ENCODE measurements at places on chromosomes 7 and 10.

- DNase-seq: no peak
These were observed 180.5 kb upstream of the PDE1C start for GRCh38 chr7:32250471-32251260.

DNA sequence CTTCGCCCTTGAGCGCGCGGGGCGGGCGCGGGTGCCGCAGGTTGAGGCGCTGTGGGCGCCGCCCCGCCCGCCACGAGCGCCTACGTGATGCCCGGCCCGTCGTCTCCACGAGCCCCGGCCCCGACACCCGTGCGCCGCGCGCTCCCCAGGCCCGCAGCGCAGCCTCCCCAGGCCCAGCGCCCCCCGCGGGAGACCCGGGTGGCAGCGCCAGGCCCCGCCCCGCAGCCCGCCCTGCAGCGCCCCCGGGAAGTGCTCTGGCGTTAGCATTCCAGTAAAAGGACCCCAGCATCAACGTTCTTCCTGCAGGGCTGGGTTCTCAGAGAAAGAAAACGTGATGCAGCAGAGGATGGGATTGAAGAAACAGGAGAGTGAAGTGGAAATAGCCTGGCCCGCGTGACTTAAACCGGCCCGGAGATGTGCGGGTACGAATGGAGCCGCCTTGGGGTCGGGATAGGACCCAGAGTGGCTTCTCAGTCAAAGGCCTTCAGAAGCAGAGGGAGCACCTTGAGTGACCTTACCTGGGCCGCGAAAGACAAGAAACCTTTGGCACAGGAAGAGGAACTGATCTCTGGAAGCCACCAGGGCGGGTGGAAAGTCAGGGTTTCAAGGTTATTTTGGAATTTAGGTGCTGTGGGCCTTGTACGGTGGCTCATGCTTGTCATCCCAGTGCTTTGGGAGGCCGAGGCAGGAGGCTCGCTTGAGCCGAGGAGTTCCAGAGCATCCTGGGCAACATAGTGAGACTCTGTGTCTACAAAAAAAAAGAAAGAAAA, 1.8 kb downstream of the PFKP start:
- no peak for DNase-seq

DNA sequence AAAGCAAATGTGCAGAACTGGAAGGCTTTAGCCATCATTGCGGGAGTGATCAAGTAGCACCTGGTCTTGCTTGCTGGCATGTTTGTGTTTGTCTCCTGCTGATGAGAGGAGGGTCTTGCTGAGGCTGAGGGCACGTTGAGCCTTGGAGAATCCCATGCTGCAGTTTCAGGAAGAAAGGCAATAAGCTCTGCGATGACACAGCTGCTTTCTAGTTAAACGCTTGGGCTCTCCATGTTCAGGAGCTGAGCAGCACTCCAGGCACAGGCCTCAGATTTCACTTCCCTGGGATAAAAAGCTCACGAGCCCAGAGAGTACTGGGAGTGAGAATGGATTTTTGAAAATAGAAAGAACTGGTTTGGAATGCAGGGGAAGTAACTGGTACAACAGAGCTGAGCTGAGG, 100.8 kb downstream of the LRRC18 start:
- DNase-seq: no peak

DNA sequence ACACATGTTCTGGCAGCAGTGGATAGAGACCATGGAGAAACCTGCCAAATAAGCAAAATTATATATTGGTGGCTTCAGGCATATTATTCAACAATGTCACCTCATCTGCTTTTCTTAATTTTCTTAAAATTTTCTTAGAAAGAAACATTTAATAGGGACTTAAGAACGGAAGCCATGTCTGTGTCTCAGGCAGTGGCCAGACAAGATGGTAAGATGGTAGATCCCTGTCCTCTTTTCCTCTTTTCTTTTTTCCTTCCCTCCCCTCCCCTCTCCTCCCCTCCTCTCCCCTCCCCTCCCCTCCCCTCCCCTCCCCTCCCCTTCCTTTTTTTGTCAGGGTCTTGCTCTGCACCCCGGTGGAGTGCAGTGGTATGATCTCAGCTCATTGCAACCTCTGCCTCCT, 24.2 kb upstream of the ICA1 start:
- no peak for DNase-seq

- no peak for DNase-seq
These were observed 37.2 kb downstream of the RAPGEF5 start for GRCh38 chr7:22319424-22320403.

DNA sequence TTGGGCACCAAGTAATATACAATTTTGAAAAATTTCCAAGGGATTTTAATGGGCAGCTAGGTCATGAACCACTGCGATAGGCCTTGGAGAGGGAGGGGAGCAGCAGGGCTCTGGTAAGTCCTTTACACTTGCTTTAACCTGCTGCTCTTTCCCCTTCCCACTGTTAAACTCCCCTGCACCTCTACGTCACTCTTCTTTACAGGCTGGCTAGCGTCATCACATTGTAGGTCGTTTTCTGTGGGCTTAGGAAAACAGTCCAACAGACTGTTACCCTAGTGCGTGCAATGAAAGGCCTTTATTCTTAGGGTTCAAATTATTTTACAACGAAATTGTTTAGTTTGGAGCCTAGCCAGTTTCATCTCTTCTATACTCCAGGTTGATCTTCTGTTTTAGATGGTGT, 235.7 kb downstream of the AUTS2 start:
- DNase-seq: no peak

- no peak for DNase-seq
These were observed 48.2 kb upstream of the ANKRD1 start for GRCh38 chr10:90969121-90969534.

DNA sequence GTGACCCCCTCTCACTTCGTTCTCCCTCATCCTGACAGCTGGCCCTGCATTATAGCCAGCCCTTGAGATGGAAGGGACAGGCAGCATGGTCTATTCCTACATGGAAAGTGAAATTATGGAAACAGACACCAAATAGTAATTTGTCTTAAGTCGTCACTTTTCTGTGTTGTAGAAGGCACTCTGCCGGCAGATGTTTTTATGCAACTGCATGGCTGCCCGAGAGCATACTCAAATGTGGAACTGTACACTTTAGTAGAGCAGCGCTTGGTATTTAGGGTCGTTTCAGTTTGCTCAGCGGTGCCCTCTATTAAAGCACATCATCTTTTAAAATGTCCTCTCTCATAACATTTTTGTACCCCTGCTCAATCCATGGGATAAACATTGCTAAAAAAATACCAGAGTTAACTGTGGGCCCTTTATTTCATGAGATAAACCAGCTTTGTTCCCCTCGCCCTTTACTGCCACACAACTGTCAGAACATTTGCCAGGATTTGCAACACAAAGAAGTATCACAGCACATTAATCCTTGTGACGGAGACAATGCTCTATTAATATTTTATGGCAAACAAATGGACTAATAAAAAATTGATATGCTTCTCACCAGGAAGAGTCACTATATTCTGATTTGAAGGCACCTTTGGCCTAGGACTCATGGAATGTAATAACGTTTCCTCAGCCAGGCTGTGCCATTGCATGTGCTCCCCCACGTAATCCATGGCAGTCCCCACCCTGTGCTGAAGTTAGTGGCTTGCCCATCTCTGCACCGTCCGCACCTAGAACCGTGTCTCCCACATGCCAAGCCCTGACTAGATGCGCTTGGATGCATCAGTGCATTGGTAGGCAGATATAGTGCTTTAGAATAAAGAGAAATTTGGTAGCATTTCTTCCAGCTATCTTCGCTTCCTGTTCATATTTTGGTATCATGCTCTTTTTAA, 221.3 kb downstream of the PAXIP1 start:
- no peak for DNase-seq

DNA sequence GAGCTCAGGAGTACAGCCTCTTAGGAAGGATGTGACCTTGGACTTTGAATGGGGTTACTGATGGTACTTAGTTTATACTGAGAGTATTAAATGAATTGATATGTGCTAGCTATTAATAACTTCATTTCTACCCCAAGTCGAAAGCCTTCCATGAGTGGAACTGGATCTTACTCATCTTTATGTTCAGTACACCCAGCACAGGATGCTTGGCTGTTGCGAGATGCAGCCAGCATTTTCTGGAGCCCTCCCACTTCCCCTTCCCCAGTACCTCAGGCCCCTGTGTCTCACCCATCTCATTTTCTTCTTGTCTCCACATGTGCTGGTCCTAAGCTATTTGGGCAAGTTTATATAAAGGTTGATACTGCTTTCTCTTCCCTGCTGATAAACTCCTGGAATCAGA, 7.2 kb downstream of the UPP1 start:
- no peak for DNase-seq

Data from skeletal muscle cell (primary cell).